ENCODE measurements at places on chromosomes 4 and X. TPM values are rescaled to one million over a fixed set of nuclear protein-coding genes. Genes with fewer than 3 reads are reported as not detected.

DNA sequence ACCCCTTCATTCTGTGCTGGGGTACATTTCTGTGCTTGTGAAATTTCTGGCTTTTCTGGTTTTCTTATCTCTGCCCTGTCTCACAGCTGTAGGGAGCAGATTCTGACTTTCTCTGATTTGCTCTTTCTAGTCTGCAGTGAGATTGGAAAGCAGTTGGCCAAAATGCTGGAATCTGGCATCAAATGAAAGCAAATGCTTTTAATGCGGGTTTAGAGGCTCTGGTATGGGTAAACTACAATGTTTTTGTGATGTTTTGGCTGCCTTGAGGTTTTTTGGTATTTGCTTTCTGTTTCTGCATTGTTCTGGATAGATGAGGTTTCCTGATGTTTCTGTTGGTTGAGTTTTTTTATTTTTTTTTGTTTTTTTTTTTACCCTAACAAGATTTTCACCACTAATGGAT lies 23.8 kb downstream of the SMIM20 start:
- H3K36me3 ChIP-seq, result no peaks in the 10 kb centered on the region
- H3K4me1 ChIP-seq, result no peaks in the 10 kb centered on the region
- no peak overlapping the region for H3K4me3 ChIP-seq
- DNase-seq, result no peak

Gene ZGRF1
- total RNA-seq, result 8.5 TPM

- H3K27ac ChIP-seq, result no peak overlapping the region
- H3K4me3 ChIP-seq, result no peak overlapping the region
- H3K27me3 ChIP-seq, result no peaks in the 10 kb centered on the region
- no peaks in the 10 kb centered on the region for H3K4me1 ChIP-seq
Observed at GRCh38 chr4:156193106-156193505, 239.4 kb upstream of the CTSO start.

- no peaks in the 10 kb centered on the region for H3K4me1 ChIP-seq
- H3K27ac ChIP-seq, result no peak overlapping the region
- no peak overlapping the region for H3K4me3 ChIP-seq
- no peaks in the 10 kb centered on the region for H3K27me3 ChIP-seq
- DNase-seq, result no peak
- no peaks in the 10 kb centered on the region for H3K36me3 ChIP-seq
Observed at GRCh38 chr4:110075083-110075738, 123.2 kb downstream of the ELOVL6 start.

Gene FABP2
- total RNA-seq, result not detected

GRCh38 chr4:24794916-24795665 lies at the start of gene SOD3:
TSS of gene SOD3 (plus strand) at chr4:24795573. CDS start at chr4:24799522, 3,949 bp downstream.
- peaks cover 8% of the 10 kb centered on the region for H3K4me1 ChIP-seq
- H3K27me3 ChIP-seq, result peaks cover 52% of the 10 kb centered on the region

- no peak overlapping the region for H3K27ac ChIP-seq
- no peaks in the 10 kb centered on the region for H3K27me3 ChIP-seq
- no peaks in the 10 kb centered on the region for H3K36me3 ChIP-seq
- H3K4me3 ChIP-seq, result no peak overlapping the region
Observed at GRCh38 chr4:26175905-26176470, 144.8 kb upstream of the RBPJ start.

- H3K4me1 ChIP-seq, result no peaks in the 10 kb centered on the region
- no peak overlapping the region for H3K27ac ChIP-seq
- no peaks in the 10 kb centered on the region for H3K27me3 ChIP-seq
- no peak overlapping the region for H3K4me3 ChIP-seq
- no peak for DNase-seq
Observed at GRCh38 chrX:18596096-18596495, 75.8 kb downstream of the RS1 start.

GRCh38 chrX:18449236-18449635 lies 23.8 kb downstream of the CDKL5 start:
- H3K27ac ChIP-seq, result no peak overlapping the region
